ENCODE measurements at places on chromosomes 5 and 9.
A peak's percentile ranks its signal among the peaks of the same experiment; 100 is the strongest.

DNA sequence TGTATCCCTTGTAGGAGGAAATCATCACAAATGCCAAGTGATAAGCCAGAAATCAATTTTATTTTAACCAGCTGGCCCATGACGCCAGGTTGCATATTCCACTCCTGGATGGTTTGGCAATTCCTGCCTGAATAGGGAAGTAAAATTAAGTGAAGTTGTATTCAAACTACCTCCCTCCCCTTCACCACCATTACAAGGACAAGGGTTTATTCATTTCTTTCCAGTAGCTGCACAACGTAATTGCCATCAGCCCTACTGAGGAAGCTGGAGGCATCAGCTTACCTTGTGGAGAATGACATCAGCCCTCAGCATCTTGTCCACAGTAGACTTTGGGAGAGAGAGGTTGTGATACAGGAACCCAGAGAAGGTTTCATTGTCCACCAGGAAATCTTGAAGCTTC lies 66.6 kb downstream of the ABCA1 start:
- no peak overlapping the region for H3K27ac ChIP-seq
- DNase-seq, result no peak
- H3K4me1 ChIP-seq, result peaks cover 5% of the 10 kb centered on the region

GRCh38 chr5:158027806-158028775 lies 169.1 kb upstream of the CLINT1 start:
- H3K27me3 ChIP-seq, result no peaks in the 10 kb centered on the region
- no peak for DNase-seq
- H3K4me3 ChIP-seq, result no peak overlapping the region
- no peak overlapping the region for H3K27ac ChIP-seq
- no peaks in the 10 kb centered on the region for H3K4me1 ChIP-seq

DNA sequence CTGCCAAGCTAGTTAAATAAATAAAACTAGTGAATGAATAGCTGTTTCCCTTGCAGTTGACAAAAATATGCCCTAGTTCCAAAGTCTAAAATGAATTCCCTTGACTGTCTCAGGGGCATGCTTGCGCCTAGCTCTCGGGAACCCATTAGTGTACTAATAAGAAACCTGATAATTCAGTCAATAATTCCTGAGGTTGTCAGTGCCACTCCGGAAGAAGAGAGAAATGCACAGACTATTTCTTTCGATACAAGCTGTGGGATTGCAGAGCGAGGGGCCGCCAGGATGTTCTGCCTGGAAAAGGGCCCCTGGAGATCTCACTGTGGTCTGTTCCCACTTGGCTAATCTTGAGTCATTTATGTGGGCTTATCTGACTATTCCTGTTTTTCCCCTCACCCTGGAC lies 56.4 kb upstream of the LARP1 start:
- no peak overlapping the region for H3K27ac ChIP-seq
- DNase-seq, result no peak
- no peaks in the 10 kb centered on the region for H3K4me1 ChIP-seq
- no peaks in the 10 kb centered on the region for H3K36me3 ChIP-seq
- no peaks in the 10 kb centered on the region for H3K27me3 ChIP-seq

- no peak overlapping the region for H3K27ac ChIP-seq
- H3K27me3 ChIP-seq, result no peaks in the 10 kb centered on the region
- no peak overlapping the region for H3K4me3 ChIP-seq
- H3K4me1 ChIP-seq, result no peaks in the 10 kb centered on the region
- DNase-seq, result no peak
Observed at GRCh38 chr9:124337562-124337961, 77.7 kb downstream of the PSMB7 start.

DNA sequence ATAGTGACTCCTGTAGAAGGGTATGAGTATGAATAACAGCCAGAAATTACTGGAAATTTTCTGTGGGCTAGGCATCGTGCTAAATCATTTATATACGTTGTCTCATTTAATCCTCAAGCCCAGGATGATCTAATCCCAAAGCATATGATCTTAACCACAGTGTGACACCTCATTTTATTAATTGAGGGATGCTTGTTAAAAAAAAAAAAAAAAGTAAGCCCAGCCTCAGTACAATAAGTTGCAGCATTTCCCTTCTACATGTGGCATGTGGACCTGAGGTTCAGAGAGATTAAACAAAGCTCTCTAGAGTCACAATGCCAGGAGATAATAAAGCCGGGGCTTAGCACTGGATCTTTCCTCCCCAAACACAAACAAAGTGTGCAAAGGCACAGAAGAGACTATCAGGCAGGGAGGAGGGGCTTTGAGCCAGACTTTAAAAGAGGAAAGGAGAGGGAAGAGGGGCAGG lies 49.5 kb downstream of the KLF4 start:
- no peak for DNase-seq
- no peaks in the 10 kb centered on the region for H3K36me3 ChIP-seq
- H3K27ac ChIP-seq, result no peak overlapping the region
- H3K4me3 ChIP-seq, result no peak overlapping the region
- no peaks in the 10 kb centered on the region for H3K4me1 ChIP-seq
- no peaks in the 10 kb centered on the region for H3K27me3 ChIP-seq

- H3K4me3 ChIP-seq, result no peak overlapping the region
- H3K4me1 ChIP-seq, result no peaks in the 10 kb centered on the region
- H3K27ac ChIP-seq, result no peak overlapping the region
Observed at GRCh38 chr9:134698587-134699342, 57.2 kb downstream of the COL5A1 start.

GRCh38 chr5:132687995-132688394 lies 14.2 kb downstream of the IL4 start:
- H3K4me1 ChIP-seq, result peaks cover 18% of the 10 kb centered on the region
- no peaks in the 10 kb centered on the region for H3K36me3 ChIP-seq
- no peak overlapping the region for H3K27ac ChIP-seq
- no peak overlapping the region for H3K4me3 ChIP-seq

- H3K36me3 ChIP-seq, result no peaks in the 10 kb centered on the region
- no peak for DNase-seq
- no peak overlapping the region for H3K4me3 ChIP-seq
- H3K27ac ChIP-seq, result no peak overlapping the region
Observed at GRCh38 chr9:95075700-95076099, 241.8 kb downstream of the FANCC start.

DNA sequence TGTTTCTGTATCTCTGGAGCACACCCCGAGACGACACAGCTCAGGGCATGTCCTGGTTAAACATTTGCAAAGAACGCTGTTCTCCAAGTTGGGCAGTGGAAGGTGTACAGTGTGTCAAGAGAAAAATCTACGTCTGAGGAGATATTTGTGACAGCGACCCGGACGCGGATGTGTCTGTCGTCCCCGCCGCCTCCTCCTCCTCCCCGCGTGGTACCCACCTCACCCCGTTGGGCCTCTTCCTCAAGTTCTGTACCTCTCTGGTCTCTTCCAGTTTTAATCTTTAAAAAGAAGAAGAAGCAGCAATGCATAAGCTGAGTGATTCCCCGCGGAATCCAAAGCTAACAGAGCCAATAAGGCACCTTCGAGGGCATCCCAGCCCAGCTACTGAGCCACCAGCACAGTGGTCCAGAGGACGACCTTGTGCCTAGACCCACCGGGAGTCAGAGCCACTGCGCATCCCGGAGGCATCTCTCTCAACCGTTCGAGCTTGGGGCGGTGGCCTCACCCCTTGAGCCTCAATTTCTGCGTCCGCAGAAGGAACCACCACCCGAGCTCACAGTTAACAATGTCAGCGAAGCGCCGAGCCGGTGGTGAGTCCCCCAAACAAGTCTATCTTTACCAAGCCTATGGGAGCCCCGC lies 467 bp downstream of the C9orf78 start:
- peak overlapping the region; percentile 93 for H3K27ac ChIP-seq
- peak; percentile 36 for DNase-seq
- H3K27me3 ChIP-seq, result no peaks in the 10 kb centered on the region
- peaks cover 48% of the 10 kb centered on the region for H3K4me1 ChIP-seq
- peak overlapping the region; percentile 94 for H3K4me3 ChIP-seq

DNA sequence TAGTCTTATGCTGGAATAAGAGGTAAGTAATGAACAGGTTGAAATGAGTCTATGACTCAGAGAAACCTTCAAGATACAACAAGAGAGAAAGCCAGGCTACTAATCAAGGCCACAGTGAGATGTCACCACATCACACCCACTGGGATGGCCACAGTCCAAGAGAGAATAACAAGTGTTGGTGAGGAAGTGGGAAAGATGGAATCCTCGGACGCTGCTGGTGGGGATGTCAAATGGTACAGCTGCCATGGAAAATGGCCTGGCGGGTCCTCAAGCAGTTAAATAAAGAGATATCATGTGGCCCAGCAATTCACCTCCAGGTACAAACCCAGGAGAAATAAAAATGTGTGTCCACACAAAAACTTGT lies 41.9 kb upstream of the NEURL1B start:
- H3K27ac ChIP-seq, result no peak overlapping the region
- H3K4me3 ChIP-seq, result no peak overlapping the region
- no peaks in the 10 kb centered on the region for H3K27me3 ChIP-seq
- DNase-seq, result no peak
- H3K4me1 ChIP-seq, result no peaks in the 10 kb centered on the region

- no peaks in the 10 kb centered on the region for H3K4me1 ChIP-seq
- DNase-seq, result no peak
Observed at GRCh38 chr9:123493627-123494026, 137.6 kb downstream of the CRB2 start.

GRCh38 chr5:99243111-99243510 lies 314.3 kb upstream of the CHD1 start:
- no peaks in the 10 kb centered on the region for H3K27me3 ChIP-seq
- DNase-seq, result no peak
- H3K4me1 ChIP-seq, result no peaks in the 10 kb centered on the region
- H3K27ac ChIP-seq, result no peak overlapping the region
- H3K36me3 ChIP-seq, result no peaks in the 10 kb centered on the region

- H3K27me3 ChIP-seq, result no peaks in the 10 kb centered on the region
- H3K36me3 ChIP-seq, result no peaks in the 10 kb centered on the region
- H3K4me3 ChIP-seq, result no peak overlapping the region
- DNase-seq, result no peak
Observed at GRCh38 chr9:78666818-78667414, 370.0 kb downstream of the PSAT1 start.

DNA sequence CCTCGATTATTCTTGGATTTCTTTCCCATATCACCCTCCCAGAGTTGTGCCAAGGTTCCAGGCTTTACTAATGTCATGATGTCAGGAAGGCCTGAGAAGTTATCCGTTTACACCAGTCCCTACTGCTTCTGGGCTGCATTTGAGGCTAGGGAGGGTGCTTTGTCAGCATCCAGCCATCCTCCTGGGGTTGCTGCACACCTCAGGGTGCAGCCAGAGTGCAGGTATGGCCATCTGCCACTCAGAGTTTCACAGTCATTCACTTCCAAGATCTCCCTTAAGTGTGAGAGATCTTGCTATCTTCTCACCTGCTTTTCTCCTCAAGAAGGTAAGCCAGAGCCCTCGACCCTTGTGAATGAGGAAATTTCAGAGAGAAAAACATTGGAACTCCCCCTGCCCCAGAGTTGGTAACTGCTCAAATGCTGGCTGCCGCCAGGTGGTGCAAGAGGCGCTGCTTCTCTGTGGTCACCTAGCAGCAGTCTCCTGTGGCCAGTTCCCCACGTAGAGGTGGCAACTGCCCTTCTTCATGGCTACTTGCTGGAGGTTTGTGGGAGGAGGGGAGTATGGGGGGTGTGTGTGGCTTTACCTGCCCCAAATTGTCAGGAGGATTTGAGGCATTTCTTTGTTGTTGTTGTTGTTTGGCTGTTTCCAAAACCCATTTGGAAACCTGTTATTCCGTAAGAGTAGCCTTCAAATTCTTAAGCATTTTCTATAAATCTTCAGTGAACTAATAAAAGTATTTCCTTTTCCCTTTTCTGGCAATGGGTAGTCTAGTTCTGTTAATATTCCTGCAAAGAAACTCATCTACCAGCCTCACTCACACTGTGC lies 259.6 kb upstream of the DMRT1 start:
- no peaks in the 10 kb centered on the region for H3K4me1 ChIP-seq
- DNase-seq, result no peak
- no peaks in the 10 kb centered on the region for H3K36me3 ChIP-seq
- no peak overlapping the region for H3K27ac ChIP-seq

GRCh38 chr5:35031276-35031675 lies 16.5 kb downstream of the AGXT2 start:
- no peaks in the 10 kb centered on the region for H3K4me1 ChIP-seq
- H3K4me3 ChIP-seq, result no peak overlapping the region
- DNase-seq, result no peak
- H3K27ac ChIP-seq, result no peak overlapping the region
- H3K27me3 ChIP-seq, result no peaks in the 10 kb centered on the region

- no peak overlapping the region for H3K27ac ChIP-seq
- H3K36me3 ChIP-seq, result no peaks in the 10 kb centered on the region
- H3K4me1 ChIP-seq, result no peaks in the 10 kb centered on the region
- no peaks in the 10 kb centered on the region for H3K27me3 ChIP-seq
Observed at GRCh38 chr9:117739624-117740347, 35.6 kb downstream of the TLR4 start.

- H3K4me1 ChIP-seq, result no peaks in the 10 kb centered on the region
- DNase-seq, result no peak
- no peaks in the 10 kb centered on the region for H3K36me3 ChIP-seq
- no peak overlapping the region for H3K4me3 ChIP-seq
Observed at GRCh38 chr9:14119694-14120514, 194.0 kb downstream of the NFIB start.

DNA sequence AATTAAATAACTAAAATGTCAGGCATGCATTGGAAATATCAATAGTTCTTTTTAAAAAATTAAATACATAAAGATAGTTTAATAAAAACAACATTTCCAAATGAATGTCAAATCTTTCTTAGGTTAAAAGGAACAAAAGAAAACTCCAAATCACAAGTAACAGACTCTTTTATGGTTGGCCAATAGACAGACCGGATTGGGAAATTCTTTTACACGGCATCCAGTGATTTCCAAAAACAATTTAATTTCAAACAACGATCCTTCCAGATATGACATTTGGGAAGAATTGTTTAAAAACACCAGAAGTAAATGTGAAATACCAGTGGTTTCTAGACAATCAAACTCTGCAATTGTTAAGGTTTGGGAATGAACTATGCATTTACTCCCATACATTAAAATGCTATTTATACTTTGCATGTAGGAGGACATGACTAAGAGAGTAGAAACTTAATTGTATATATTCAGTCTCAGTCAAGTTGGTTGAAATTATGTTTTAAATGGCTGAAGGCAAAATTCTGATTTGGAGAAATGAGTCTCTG lies 32.8 kb downstream of the ZNF474 start:
- no peak for DNase-seq
- no peaks in the 10 kb centered on the region for H3K4me1 ChIP-seq
- no peaks in the 10 kb centered on the region for H3K27me3 ChIP-seq
- H3K27ac ChIP-seq, result no peak overlapping the region
- no peaks in the 10 kb centered on the region for H3K36me3 ChIP-seq

GRCh38 chr5:99453196-99453595 lies 524.4 kb upstream of the CHD1 start:
- DNase-seq, result no peak
- H3K27me3 ChIP-seq, result no peaks in the 10 kb centered on the region
- no peaks in the 10 kb centered on the region for H3K4me1 ChIP-seq
- H3K36me3 ChIP-seq, result no peaks in the 10 kb centered on the region
- no peak overlapping the region for H3K4me3 ChIP-seq

DNA sequence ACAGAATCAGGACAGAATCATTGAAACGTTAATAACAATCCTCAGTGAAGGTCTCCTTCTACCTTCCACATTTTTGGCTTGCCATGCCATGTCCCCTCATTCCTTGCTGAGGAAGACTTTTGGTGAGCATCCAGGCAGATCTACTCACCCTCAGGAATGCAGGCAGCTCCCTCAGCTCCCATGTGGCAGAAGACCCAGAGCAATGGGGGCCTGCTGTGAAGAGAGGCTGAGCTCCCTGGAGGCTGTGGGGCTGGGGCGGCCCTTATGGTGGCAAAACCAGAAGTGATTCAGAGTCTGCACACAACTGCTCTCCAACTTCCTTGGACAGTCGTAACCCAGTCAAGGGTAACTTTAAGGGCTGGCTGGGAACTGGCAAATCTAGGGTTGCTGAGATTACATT lies 247.2 kb upstream of the EFNA5 start:
- no peaks in the 10 kb centered on the region for H3K36me3 ChIP-seq
- H3K4me3 ChIP-seq, result no peak overlapping the region
- DNase-seq, result no peak
- H3K27ac ChIP-seq, result no peak overlapping the region
- H3K4me1 ChIP-seq, result no peaks in the 10 kb centered on the region
